Nucleus accumbens (tissue), 56 donors: ENCODE measurements at places on chromosomes 5 and 9.

DNA sequence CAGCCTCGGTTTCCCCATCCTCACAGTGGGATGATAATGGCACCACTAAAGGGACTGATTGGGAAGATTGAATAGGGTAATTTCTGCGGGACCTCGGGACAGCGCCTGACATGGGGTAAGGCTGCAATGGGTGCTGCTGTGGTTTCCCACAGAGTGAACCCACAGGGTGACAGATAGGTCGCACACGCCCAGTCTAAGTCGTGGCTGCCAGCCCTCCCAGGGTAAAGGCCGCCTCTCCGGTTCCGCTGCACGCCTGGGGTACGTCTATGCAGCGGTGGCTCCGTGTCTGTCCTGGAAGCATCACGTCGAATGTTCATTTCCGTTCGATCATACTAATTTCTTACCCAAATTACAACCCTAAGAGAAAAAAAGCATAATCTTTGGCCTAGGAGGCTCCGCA lies 631 bp downstream of the CFAP77 start:
- no peak for DNase-seq

GRCh38 chr9:108535526-108535925 lies 320.3 kb downstream of the ACTL7B start:
- no peak for DNase-seq

GRCh38 chr5:54520438-54520846 lies 2.9 kb downstream of the SNX18 start:
- DNase-seq, result no peak

- DNase-seq, result no peak
These were observed 202.5 kb upstream of the GRAMD2B start for GRCh38 chr5:126220725-126221124.

DNA sequence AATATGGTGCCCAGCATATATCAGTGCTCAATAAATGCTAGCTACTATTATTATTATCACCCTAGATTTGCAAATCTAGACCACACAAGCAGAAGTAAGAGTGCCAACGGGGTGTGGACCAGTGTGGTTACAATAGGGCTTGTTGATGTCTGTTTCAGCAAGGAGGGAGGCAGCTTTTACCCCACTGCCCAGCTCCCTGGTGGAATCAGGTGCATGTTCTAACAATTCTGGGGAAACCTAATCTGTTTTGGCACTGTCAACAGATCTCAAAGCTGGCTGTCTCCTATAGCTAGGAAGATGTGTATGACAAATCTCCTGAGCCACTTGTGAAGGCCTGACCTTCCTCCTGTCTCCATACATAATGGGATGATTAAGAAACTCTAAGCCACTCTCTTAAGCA lies 5.7 kb downstream of the TGFBI start:
- no peak for DNase-seq

GRCh38 chr5:169091396-169091980 lies 209.5 kb downstream of the SLIT3 start:
- no peak for DNase-seq

DNA sequence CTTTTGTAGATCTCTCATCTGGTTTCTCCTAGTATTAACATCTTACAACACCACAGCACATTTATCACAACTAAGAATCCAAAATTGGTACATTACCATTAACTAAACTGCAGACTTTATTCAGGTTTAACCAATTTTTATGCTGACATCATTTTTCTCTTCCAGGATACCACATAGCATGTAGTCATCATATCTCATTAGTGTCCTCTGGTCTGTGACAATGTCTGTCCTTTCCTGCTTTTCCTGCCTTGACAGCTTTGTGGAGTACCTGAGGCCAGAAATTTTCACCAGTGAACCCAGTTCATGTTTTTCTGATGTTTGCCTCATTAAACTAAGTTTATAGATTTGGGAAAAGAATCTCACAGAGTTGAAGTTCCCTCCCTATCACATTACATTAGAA lies 294.7 kb upstream of the TNC start:
- no peak for DNase-seq
